ENCODE measurements at places on chromosomes 1 and 21. TPM values are rescaled to one million over a fixed set of nuclear protein-coding genes. Genes with fewer than 3 reads are reported as not detected.

Gene ARHGAP30
- total RNA-seq, result 16.4 TPM

Gene MAGOH
- total RNA-seq, result 21.8 TPM

Gene TSACC
- total RNA-seq, result not detected

DNA sequence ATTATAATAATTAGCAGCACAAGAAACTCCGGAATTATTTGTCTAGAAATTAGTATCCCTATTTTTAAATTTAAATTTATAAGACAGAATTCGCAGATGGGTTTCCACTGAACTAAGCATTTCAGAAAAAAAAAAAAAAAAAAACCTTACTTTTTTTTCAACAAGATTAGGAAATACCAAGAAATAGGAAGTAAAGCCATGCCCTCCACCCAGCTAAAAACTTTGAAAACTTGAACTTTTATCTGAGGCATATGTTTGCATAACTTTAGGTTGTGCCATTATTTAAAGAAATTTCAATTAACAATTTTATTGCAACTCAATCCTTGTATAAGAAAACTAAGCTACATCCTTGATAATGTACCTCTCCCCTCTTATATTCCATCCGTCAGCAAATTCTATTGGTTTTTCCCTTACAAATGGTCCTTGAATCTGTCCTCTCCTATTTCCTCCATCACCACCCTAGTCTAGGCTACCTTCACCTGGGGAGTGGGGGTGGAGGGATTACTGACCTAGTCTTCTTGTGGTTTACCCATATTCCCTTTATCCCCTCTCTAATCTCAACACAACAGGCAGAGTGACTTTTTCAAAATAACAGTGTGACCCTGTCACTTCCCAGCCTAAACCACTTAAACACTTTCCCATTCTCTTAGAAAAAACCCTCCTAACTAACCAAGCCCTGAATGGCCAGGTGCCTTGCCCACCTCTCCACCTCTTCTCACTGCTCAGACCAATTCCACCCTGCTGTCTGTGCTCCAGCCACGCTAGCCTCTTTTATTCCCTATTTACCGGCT, 1.4 kb upstream of the EVI5 start:
- DNase-seq, result no peak
- peaks cover 8% of the 10 kb centered on the region for H3K4me1 ChIP-seq
- peak overlapping the region; percentile 99 for H3K27ac ChIP-seq
- H3K36me3 ChIP-seq, result no peaks in the 10 kb centered on the region

- H3K4me1 ChIP-seq, result peaks cover 4% of the 10 kb centered on the region
- no peaks in the 10 kb centered on the region for H3K27me3 ChIP-seq
- no peak for DNase-seq
- H3K4me3 ChIP-seq, result peak overlapping the region; percentile 71
- H3K36me3 ChIP-seq, result no peaks in the 10 kb centered on the region
Measured at GRCh38 chr1:103106426-103107341, 1.6 kb downstream of the COL11A1 start.

- H3K4me1 ChIP-seq, result no peaks in the 10 kb centered on the region
- H3K27me3 ChIP-seq, result no peaks in the 10 kb centered on the region
- no peak overlapping the region for H3K27ac ChIP-seq
- no peak for DNase-seq
Measured at GRCh38 chr1:17278996-17279830, 28.8 kb upstream of the PADI4 start.

- no peaks in the 10 kb centered on the region for H3K27me3 ChIP-seq
- H3K4me3 ChIP-seq, result no peak overlapping the region
- H3K27ac ChIP-seq, result no peak overlapping the region
- H3K36me3 ChIP-seq, result no peaks in the 10 kb centered on the region
- DNase-seq, result no peak
Measured at GRCh38 chr1:82197606-82198005, 396.9 kb downstream of the ADGRL2 start.
